H54 (cell line): ENCODE measurements at places on chromosomes 13 and 19.

DNA sequence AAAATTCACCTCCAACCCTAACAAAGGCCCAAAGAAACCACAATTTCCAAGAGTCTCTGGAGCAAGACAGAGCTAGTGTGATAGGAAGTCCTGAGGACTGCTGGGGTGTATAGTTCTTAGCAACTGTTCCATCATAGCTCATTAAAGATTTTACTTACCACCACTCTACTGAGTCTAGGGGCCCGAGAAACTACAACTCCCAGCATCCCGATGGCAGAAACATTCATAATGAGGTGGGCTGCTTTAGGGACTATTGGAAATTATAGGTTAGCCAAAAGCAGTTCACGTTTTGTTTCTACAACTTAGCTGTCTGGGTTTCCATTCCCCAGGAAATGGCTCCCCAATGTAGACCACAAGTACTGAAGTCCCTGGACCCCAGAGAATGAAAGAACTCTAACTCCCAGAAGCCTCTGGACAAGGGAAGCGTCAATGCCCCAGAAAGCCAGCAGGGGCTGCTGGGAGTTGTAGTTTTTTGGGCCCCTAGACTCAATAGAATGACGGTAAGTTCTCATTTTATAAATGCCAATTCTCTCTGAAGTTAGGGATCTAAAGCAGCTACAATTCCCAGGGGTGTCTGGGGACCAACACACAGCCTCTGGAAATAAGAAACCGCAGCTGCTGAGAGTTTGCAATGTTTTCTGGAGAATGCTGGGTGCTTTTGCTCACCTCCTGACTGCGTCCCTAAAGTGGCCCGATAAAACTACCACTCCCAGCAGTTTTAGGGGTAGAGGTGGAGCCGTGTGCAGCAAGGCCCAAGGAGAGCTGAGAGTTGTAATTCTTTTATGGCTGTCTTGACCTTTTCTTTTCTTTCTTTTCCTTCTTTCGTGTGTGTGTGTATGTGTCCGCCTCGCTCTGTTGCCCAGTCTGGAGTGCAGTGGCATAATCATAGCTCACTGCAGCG, 11.1 kb downstream of the FTL start:
- no peak for DNase-seq

- DNase-seq = no peak
Observed at GRCh38 chr13:105087945-105088344, 1447.5 kb downstream of the EFNB2 start.

DNA sequence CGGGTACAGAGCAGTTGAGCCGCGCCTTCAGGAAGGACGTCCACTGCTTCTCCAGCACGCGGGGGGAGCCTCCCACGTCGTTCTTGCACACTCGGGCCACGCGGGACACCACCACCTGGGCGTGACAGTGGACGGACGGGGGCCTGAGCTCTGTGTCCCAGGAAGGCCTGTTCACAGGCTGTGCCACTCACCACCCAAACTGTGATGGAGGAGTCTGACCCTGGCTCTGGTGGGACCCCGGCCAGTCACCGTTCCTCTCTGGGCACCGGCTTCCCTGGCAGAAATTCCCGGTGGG, 7.0 kb downstream of the SEMA6B start:
- no peak for DNase-seq

DNA sequence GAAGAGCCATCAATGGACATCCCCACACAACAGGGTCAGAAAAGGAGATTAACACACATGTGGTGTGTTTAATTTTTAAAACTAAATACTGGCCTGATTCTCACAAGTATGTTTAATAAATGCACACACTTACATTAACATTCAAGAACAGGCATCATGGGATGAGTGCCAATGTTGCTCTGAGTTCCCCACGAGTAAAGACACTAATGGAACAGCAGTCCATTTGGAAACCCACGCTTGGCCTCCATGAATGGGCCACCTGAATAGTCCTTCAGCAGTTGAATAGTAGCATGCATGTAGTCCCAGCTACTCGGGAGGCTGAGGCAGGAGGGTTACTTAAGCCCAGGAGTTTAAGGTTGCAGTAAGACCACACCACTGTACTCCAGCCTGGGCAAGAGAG, 195.2 kb upstream of the IPO5 start:
- DNase-seq = no peak

DNA sequence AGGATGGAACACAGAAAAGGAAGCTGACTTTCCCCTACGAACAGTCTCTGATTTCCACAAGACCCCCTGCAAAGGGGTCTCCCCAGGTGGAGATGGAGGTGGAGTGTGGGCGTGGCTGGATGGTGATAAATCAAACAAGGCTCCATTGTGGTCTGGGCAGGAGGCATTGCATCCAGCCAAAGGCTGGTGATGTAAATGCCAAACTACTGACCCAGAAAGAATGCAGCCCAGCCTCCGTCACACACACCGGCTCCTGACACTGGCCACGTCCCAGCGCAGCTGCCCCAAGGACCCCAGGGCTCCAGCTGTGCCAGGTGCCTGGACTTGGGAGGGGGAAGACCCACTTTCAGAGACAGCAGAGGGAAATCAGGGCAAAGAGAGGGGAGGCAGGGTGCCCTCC, 6.3 kb downstream of the SLC7A1 start:
- DNase-seq = no peak

DNA sequence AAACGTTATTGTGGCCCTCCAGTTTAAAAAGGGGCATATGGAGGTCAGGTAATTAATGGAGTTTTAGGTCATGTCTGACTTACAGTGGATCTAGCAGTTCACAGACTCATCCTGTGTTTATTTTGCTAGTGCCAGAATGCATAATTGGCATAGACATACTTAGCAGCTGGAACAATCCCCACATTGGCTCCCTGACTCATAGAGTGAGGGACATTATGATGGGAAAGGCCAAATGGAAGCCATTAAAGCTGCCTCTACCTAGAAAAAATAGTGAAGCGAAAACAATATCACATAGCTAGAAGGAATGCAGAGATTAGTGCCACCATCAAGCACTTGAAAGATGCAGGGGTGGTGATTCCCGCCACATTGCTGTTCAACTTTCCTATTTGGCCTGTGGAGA, 610.7 kb downstream of the SLITRK5 start:
- DNase-seq = no peak

- no peak for DNase-seq
Observed at GRCh38 chr13:25945596-25945995, 106.2 kb downstream of the SHISA2 start.

DNA sequence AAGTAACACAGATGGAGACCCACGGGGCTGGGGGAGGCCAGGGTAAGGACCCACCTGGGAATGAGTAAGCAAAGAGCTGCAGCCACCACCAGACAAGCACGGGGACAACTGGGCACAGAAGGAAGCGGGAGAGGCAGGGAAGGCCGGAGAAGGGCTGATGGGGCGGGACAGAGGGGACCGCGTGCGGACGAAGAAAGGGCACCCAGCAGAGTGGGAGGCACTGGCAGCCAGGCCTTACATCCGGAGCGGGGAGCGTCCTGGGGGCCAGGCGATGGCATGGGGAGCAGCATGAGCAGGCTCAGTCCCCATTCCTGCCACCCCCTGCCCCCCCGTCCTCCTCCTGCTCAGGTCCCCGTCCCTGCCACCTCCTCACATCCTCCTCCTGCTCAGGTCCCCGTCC, 3.0 kb downstream of the PROZ start:
- no peak for DNase-seq

DNA sequence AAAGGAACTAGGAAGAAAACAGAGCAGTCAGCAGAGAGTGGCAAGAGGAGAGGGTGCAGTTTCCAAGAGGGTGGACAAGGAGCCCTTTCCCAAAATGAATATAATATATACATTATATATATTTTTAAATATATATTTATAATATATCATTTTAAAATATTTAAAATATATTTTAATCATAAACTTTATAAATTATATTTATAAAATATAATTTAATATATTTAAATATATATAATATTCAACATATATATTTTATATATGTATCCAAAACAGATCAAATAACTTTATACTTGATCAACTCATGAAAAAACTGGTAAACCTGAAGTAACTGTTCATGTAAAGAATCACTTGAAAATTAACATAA, 328.6 kb downstream of the MYO16 start:
- no peak for DNase-seq

DNA sequence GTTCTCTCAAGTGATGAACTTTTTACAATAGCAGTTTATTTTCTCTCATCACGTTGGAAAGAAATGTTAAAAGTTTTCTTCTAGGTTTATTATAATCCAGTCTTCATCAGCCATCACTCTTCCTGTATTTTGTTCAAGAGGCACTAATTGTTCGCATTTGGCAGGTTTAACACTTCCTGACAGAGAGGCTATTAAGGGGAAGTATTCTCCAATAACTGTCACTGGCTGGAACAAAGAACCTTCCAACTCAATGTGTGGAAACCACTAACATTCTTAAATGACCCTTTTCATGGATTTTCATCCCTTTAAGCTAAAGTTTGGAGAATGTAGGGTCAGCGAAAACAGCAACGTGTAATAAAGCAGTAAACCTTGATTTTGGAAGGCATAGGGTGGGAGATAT, 145.1 kb downstream of the PCCA start:
- no peak for DNase-seq

GRCh38 chr13:42959615-42960014, 32.4 kb downstream of the EPSTI1 start:
- DNase-seq = no peak
